ENCODE measurements at places on chromosomes 16 and 17.

DNA sequence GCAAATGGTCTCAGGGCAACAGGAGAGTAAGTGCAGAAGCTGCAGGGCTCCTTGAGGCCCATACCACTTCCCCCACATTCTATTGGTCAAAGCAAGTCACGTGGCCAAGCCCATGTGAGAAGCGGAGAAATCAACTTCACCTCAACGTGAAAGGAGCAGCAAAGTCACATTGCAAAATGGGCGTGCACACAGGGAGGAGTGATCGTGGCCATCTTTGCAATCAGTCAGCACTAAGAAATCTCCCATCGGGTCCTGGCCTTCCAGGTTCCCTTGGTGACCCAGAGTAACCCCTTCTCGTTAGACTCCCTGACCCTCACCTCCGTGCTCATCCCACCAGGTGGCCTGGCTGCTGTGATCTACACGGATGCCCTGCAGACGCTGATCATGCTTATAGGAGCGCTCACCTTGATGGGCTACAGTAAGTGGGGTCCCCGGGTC is 38.0 kb downstream of the SLC5A11 start:
- DNase-seq = no peak

- DNase-seq = peak; percentile 83
These were observed 58.5 kb downstream of the TMEM132E start for GRCh38 chr17:34637548-34638525.

- DNase-seq = no peak
These were observed 26.8 kb upstream of the ZNF629 start for GRCh38 chr16:30813821-30814189.

DNA sequence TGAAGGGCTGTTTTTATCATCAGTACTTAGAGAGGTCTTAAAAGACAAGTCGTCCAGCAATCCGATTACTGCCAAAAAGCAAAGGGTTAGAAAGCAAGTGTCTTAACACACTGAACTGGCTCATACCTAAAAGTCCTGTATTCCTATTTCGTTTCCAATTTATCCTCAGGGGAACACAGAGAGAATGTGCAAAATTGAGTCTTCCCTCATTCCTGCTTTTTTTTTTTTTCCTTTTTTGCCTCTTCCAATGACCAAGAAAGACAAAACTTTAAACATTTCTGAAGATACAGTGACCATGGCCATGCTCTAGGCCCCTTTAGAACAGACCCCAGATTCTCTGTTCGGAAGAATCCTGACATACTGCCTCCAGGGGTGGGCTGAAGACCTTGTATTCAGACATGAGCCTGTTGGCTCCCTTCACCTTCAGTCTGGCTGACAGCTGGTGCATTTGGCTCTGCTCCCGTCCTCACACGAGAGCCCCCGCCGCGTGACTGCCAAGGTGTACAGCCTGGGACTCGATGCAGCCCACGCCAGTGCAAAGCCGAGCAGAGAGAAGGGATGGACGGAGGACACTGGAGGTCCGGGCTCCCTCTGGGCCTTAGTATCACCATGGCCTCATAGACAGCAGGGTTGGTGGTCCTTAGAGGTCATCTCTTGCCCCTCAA is 47.0 kb downstream of the COTL1 start:
- no peak for DNase-seq

DNA sequence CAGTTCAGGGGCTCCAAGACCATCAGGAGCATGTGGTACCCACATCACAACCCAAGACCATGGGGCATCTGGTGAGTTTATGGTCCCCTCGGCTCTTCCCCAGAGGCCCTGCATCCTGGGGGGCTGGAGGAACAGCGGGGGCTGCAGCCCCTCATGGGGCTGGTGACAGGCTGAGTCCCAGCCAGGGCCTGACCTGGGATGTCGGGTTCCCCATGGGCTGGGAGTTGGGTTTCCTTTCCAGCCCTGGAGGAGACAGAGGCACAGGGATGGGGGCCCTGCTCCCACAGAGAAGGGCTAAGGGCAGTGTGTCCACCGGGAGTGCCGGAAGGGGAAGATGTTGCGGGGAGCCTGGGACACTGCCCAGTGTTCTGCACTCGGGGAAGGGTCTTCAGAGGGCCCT is 82.4 kb downstream of the GOSR1 start:
- DNase-seq = no peak
